ENCODE measurements at places on chromosomes 7 and 10.

GRCh38 chr10:69641261-69641980 lies 11.4 kb downstream of the FAM241B start:
- no peak for DNase-seq

DNA sequence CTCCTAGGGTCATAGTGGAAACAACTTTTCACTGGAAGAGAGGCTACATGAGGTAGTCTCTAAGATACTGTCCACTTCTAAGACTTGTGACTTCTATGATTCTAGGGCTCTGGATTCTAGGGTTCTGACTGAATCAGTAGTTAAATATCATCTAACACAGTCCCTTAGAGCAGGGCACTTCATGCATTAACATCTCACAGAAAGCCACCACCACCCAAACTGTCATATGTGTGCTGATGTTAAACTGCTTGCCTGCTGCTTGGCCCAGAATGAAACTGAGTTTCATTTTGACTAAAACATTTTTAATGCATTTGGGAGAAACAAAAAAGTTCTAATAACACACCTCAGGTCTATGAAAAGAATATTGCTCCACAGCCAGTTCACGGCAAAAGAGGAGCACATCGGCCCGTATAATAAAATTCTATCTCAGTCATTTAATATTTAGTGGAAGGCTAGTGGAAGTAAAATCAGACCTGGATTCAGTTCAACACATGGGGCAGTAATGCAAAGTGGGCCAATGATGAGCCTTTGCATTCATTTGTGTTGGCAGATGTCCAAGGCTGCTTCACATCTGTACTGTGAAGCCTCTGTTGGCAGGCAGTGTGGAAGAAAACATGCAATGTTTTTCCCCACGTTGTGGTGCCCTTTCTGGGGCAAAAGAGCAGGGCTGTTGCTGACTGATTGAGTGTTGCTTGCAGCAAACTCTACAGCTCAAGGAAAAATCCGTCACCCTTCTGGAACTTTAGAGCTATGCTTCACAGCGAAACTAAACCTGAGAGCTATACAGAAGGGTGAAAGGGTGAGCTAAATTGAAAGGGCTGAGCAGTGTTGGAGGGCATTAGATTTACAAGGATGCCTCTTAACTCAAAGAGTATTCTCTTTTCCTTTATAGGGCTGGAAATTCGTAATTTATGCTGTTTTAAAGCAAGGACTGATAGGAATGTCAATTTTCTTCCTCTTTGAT lies 33.5 kb upstream of the AUTS2 start:
- no peak for DNase-seq

DNA sequence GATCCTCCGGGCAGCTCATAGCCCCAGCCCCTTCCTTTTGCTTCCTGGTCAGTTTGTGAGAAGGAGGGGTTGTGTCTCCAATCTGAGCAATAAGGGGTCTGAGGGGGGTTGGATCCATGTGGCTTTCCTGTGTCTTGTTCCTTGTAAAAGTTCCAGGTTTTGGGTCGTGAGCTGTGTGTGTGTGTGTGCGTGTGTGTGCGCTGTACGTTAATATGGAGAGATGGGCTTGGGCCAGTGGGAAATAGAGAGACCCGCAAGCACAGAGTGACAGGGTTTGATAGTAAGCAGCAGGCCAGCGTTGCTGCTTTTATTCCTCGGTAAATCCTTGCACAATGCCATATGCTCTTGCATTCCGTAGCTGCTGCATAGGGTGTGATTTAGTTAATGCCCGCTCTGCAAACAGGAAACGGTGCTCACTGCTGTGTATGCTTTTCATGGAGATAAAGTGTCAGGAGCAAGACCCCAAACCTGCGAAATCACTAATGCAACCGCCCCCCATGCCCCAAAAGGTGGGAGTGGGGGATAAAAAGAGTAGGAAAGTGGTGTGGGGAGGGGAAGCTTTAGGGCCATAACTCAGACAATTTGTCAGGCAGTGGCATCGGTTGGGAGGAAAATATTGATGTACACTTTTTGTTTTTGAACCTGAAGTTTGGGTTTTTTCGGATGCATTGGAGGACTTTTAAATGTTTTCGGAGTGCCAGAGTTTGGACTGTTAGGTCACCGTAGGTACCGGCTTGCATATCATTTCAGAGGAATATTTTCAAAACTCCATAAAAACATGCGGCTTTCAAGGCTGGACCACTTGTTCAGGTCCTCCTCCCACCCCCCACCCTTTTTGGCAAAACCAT lies 108.7 kb downstream of the TCF7L2 start:
- DNase-seq: no peak

DNA sequence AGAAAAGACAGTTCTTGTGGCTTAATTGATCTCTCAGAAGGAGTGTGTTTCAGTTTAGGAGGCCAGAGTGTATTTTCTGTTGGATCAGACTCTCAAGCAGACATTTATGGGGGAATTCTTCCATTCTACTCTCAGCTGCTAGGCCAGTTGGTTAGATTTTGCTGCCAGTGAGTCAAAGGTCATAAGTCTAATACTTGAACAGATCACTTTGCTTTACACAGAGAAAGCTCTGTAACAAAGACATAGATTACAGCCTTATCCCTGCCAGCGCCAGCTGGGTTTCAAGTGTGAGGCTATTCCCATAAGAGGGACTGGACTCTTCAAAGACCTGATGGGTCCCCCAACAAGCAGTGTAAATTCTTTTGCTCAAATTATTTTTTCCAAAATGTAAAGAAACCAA lies 145.6 kb upstream of the SEMA3C start:
- no peak for DNase-seq

GRCh38 chr7:120859459-120859858 lies 1.5 kb upstream of the TSPAN12 start:
- DNase-seq: no peak

DNA sequence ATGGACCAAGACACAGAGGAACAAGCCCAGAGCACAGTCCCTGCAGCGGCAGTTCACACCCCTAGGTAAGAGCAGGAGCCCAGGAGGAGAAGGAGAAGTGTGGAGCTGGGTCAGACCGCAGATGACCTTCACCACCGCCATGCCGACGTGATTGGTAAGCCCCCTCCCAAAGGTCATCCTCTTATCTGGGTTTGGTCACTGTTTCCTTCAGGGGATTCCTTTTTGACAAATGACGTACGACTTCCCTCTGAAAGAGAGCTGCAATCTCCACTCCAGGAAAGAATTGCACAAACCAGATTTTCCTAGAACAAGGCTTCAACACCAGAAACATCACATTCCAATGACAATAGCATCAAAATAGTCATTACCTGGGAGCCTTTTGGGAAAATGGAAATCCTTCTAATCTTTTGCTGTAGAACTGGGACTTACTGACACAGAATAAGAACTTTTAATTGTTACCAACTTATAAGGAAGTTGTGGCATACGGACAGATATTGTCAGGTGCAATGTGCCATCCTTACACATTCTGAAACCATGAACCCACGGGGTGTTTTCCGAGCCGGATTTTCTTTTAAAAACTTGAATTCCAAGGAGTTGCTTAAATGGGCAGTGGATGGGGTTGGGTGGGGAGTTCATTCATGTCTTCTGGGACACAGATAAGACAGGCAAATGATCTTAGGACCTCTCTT lies 20.8 kb upstream of the ADAM12 start:
- no peak for DNase-seq

- peak; percentile 10 for DNase-seq
Observed at GRCh38 chr7:144391823-144392255, 11.7 kb downstream of the NOBOX start.

- DNase-seq: no peak
Observed at GRCh38 chr10:89550509-89550908, 15.1 kb upstream of the SLC16A12 start.

DNA sequence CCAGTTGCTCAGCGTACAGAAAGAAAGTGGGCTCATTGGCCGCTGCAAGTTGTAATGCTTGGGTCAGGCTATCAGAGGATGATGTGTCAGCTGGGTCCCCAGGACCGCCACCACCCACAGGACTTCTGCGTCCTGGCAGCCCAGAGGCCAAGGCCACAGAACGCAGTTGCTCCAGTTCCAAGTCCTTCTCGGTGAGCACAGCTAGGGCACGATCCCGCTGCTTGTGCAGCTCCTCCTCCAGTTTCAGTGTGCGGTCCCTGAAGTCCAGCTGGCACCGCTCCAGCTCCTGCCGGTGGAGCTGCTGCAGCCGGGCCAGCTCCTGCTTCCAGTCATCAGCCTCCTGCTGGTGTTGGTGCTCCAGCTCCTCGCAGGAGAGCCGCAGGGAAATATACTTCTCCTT lies 3.0 kb downstream of the GCC1 start:
- no peak for DNase-seq

- no peak for DNase-seq
Observed at GRCh38 chr7:10439027-10439426, 534.6 kb upstream of the PHF14 start.

DNA sequence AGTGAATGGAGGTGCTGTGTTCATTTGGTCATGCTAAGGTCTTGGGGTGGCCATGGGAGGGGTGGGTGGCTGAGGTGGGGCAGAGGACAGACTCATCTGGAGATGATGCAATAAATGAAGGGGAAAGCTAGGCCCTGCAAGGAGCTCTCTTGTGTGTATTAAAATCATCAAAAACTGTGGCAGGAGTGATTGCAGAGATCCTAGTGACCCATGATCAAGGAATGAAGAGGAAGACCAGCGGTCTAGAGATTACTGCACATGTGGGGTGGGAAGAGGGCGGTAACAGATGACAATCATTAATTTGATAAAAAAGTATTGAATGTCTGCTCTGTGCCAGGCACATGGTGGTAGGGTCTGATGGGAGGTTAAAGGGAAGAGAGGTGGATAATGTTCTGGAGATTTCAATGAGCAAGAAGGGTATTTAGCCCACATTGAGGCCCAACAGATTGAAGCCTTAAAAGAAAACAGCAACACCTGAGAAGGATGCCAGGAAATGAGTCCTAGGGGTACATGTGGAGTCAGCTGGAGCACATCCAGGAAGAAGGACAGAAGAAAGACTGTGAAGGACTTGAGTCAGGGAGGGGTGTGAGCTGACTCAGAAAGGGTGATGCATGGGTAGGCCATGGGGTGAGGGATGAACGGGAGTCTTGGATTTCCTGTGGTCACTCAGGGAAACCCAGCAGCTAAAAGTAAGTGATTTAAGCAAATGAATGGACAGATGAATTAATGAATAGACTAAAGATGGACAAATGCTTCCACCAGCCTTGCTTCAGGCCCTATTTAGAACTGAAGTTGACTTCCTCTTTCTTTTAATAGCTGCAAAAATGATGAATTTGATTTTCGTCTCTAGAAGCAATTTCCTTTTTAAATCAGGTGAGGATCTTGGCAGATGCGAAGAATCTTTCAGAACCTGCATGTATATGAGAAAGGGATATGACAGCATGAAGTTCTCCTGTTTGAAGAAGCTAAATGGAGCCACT lies 83.1 kb upstream of the IGFBP3 start:
- DNase-seq: no peak

DNA sequence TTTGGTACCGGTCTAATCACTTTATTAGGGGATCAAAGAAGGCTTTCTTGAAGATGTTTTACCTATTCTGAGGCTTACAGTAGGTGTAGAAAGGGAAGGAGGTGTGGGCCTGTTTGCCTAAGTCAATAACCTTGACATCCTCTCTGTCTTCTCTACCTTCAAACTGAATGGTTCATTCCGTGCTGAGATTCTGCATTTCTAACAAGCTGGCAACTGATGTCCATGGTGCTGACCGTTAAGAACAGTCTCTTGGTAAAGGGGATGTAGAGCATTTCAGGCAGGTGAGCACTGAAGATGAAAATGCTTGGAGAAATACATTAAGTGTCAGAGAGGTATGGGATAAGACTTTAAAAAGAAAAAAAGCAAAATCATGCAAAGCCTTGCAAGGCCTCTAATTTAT lies 51.5 kb upstream of the DGKB start:
- no peak for DNase-seq

DNA sequence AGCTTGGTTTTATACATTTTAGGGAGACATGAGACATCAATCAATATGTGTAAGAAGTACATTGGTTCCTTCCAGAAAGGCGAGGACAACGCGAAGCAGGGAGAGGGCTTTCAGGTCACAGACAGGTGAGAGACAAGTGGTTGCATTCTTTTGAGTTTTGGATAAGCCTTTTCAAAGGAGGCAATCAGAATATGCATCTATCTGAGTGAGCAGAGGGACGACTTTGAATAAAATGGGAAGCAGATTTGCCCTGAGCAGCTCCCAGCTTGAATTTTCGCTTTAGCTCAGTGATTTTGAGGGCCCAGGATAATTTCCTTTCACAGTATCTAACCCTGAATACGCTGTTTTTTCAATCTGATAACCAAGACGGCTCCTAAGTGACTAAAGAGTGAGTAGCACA lies 82.5 kb upstream of the MYO3A start:
- no peak for DNase-seq

DNA sequence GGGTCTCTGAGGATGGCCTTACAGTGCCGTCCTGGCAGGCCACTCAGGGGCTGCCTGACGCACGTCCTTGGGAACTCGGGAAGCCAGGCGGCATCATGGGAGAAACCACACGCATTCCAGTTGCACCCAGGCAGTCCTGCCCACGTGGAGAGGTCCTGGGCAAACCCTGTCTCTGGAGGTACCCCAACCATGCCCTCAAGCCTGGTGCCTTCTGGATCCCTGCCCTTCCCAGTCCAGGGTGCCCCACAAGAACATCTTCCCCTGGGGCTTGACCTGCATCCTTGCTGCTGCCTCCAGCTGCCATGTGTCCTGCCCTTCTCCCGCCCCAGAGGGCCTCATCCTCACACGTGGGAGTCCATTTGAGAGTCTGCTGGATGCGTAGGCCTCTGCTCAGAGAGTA lies 200.3 kb upstream of the PPP2R2D start:
- DNase-seq: no peak

- no peak for DNase-seq
Observed at GRCh38 chr10:17175551-17175950, 25.9 kb downstream of the TRDMT1 start.

- no peak for DNase-seq
Observed at GRCh38 chr7:108097703-108098102, 32.5 kb downstream of the LAMB4 start.

- no peak for DNase-seq
Observed at GRCh38 chr10:51005551-51005950, 68.7 kb upstream of the PRKG1 start.

GRCh38 chr7:149624006-149624405 lies 126.4 kb upstream of the ZNF746 start:
- peak; percentile 13 for DNase-seq

DNA sequence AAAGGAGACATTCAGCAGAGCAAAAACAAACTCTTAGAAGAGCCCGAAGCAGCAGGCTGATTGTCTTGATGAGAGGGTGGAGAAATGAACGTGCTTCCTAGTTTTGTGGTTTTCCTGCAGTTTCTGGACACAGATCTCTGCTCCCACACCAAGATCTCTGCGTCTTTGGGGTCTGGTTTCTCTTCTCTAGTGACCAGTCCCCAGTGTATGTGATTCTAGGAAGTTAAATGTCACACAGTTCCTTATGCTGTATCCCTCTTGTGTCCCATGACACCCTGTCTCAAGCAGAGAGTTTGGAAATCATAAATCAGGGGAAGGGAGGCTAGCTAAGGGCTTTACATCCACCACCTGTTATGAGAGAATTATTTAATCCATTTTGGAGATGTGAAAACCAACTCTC lies 55.4 kb upstream of the KLF14 start:
- no peak for DNase-seq

- no peak for DNase-seq
Observed at GRCh38 chr10:93995182-93995581, 1.5 kb downstream of the PLCE1 start.

All from stimulated activated CD4-positive, alpha-beta T cell treated with anti-CD3 and anti-CD28 coated beads, Interleukin-1b, Interleukin-23, amount 100 ng/mL, for 4 hours (primary cell).